Activated CD8-positive, alpha-beta memory T cell treated with anti-CD3 and anti-CD28 coated beads for 48 hours (primary cell): ENCODE measurements at places on chromosomes 1 and 21.

DNA sequence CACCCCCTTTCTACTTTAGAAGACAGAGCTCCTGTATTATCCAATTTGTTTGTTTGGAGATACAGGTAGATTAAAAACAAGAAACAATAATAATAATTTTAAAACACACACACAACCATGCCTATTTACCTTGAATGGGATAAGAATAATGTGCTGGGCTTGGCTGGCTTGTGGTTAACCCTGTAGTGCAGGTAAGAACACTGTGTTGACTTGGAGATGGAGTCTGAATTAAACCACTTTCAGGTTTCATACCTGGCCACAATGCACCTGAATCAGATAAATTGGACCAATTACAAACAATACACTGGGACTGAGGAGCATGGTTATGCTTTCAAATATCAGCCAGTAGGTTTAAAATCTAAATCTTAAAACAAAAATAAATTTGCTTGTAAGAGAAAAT lies 60.8 kb downstream of the EYA3 start:
- DNase-seq: no peak

GRCh38 chr1:31227891-31228568 lies 11.7 kb downstream of the NKAIN1 start:
- no peak for DNase-seq

DNA sequence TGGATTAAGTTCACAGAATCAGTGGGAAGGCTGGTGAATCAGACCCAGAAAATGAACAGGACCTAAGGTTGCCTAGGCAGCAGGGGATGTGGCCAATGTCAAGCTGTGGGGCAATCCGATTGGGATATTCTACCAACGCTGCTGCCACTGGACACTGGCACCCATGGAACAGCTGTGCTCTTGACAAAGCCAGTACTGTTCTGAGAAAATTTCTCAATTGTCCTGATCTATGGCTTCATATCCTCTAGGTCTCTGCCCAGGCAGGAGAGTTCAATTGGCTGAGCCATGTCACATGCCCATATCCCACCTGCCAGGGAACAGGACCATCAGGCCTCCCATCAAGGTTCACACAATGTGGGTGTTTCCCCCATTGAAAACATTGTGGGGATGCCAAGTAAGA lies 6.2 kb downstream of the TACSTD2 start:
- no peak for DNase-seq

DNA sequence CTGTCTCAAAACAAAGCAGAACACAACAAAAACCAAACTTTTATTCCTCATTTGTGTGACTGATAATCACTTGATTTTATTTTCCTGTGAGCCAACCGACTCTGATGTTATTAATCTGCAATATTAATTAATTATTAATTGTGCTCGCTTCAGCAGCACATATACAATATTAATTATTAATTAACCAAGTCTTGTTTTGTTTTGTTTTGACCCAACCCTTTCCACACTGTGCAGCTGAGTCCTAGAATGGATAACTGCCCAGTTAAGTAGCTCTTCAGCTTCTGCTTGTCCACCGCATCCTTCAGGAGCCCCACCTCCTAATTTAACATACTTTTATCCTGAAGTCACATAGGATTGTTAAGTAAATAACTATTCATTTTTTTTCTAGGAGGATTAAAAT lies 47.4 kb upstream of the EXO1 start:
- no peak for DNase-seq

GRCh38 chr1:24897263-24898151 lies 32.6 kb downstream of the RUNX3 start:
- no peak for DNase-seq

- no peak for DNase-seq
These were observed 58.5 kb upstream of the BCL10 start for GRCh38 chr1:85334962-85335361.

GRCh38 chr1:33928251-33928650 lies 64.4 kb downstream of the HMGB4 start:
- no peak for DNase-seq

DNA sequence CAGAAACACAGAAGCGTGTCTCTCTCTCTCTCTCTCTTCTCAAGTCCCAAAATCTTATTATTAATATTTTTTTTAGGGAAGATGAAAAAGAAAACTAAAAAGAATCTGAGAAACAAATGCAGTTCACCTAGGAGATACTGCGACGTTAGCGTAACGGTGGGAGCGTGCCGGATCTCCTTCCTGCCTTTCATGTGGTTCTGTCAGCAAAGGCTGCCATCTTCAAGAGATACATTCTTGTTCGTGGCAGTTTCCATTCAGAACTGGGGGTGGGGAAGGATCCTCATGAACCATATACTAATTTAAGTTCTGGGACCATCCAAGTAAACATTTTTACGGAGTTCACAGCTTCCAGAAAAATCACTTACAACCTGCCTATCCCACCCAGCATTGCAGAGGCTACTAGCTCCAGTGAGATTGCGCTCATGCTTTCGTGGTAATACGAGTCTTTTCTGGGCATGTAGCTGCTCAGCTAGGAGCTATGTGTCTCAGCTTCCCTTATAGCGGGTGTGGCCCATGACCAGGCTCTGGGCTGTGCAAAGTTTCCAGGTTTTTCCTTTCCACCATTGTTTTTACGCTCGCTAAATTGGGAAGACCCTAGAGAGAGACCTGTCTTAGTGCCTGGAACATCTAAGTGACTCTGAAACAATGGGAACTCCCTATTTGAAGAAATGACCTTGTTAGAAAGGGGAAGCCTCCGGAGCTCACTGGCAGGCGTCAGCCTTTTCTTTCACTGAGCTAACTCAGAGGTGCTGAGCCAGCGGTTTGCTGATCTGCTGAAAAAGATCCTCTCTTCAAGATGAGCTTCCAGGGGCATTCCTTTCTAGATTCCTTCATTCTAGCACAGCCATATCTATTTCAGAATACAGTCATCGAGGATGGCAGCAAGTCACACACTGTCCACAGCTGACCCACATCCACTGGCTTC lies 17.3 kb downstream of the SLAMF1 start:
- no peak for DNase-seq

DNA sequence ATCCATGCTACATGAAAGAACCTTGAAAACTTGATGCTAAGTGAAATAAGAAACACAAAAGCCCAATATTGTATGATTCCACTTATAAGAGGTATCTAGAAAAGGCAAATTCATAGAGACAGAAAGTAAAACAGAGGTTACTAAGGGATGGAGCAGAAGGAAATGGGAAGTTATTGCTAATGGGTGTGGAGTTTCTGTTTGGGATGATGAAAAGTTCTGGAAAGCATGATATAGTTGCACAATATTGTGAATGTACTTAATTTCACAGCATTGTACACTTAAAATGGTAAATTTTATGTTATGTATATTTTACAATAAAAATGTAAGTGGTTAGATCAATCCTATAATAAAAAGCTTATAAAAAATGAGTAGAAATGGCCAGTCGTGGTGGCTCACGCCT lies 1.6 kb upstream of the NECAP2 start:
- DNase-seq: no peak

DNA sequence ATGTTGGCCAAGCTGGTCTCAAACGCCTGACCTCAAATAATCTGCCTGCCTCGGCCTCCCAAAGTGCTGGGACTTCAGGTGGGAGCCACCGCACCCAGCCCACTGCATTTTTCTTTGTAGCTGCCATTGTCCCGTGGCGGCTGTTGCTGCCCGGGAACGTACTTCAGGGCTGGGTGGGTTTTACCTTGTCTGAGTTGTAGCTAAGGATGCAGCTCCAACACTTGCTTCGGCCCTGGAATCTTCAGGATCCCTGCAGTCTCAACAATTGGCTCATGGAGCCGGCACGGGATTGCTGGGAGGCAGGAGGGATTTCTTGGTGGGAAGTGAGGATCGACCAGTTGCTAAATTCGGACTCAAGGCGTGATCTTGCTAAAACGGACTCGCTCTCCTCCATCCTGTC lies 10.7 kb downstream of the TNFRSF8 start:
- no peak for DNase-seq

DNA sequence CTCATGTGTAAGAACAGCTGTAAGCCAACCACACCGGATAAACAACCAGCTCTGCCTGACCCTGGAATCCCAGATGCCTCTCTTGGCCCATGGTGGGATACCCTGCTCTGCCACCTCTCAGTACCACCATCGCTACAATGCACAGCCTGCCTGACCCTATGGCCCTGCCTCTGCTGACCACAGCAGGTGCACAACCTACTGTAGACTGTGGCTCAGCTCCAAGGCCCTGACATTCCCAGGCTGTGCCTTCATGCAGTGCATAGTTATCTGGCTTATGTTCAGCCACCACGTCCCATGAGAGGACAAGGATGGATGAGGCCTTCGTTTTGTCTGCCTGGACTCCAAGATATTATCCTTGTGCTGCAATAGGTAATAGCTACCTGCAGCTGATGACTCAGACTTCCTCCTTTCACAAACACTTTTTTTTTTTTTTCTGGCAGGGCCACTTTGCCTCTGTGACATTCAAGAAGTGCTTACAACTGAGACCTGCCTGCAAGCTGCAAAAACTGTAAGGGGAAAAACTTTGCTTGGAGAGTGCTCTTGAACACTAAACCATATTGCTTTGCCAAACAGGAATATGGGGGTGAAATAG lies 177.7 kb downstream of the URB2 start:
- DNase-seq: no peak

DNA sequence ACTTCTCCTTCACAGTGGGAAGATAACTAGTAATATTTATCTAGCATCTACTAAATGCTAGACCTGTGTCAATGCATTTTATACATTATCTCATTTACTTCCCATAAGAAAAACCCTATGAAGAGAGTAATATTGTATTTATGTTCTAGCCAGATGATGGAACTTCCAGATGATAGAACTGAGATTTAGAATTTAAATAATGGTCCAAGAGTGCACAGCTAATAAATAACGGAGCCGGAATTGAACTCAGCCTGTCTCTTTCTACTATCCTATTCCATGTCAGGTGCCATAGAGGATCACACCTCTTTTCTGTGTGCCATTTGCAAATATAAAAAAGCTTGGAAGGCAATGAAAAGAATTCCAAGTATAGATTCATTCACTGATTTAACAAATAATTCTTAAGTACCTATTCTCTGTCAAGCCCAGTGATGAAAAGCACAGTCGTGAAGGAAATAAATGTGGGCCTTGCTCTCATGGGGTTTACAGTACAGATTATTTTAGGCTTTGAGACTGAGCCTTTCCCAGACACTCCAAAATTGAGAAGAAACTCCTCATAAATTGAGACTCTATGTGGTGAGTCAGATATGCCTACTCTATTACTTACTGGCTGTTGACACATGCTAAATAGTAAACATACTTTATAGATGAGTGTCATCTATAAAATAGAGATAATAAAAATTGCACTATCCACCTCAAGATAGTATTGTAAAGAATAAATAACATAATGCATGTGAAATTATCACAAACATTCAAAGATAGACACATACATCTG lies 378.0 kb upstream of the PRMT6 start:
- DNase-seq: no peak

- DNase-seq: no peak
These were observed 7.6 kb downstream of the DR1 start for GRCh38 chr1:93353286-93353685.

- DNase-seq: no peak
These were observed 57.6 kb downstream of the NFIA start for GRCh38 chr1:61139775-61140549.

- no peak for DNase-seq
These were observed 492 bp upstream of the COLGALT2 start for GRCh38 chr1:184037849-184038591.

- no peak for DNase-seq
These were observed 3.9 kb upstream of the DENND2D start for GRCh38 chr1:111204201-111204982.

DNA sequence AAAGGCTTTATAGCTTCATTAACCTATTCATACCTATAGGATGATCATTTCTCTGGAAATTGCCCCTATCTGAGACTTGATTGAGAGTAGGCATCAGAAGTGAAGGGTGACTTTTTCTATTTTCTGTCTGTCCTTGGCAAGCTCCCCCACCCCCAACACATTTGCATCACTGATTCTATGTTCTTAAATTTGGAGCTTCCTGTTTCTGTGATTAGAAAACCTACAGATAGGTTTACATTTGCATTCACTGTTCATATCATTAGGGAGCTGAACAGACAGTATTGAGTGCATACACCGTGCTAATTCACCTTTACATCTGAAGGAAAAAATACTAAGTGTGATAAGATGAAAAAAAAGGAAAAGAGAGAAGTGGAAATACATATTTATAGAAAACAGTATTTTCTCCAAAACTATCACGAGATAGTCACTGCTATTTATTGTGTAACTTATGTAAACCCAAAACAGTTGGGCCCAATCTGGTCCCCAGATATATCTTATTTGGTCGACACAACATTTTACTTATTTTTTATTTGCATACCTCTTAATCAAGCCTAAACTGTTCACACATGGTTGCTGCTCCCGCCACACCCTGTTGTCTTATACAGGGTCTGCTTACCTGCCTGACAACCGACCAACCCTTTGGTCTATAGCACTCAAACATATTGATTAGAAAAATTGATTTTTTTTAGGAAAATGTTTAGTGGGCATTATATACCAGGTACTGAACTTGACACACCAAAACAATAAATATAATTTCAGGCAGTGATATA lies 218.8 kb downstream of the NTNG1 start:
- DNase-seq: no peak

GRCh38 chr1:29559056-29559455 lies 322.7 kb downstream of the PTPRU start:
- DNase-seq: no peak

DNA sequence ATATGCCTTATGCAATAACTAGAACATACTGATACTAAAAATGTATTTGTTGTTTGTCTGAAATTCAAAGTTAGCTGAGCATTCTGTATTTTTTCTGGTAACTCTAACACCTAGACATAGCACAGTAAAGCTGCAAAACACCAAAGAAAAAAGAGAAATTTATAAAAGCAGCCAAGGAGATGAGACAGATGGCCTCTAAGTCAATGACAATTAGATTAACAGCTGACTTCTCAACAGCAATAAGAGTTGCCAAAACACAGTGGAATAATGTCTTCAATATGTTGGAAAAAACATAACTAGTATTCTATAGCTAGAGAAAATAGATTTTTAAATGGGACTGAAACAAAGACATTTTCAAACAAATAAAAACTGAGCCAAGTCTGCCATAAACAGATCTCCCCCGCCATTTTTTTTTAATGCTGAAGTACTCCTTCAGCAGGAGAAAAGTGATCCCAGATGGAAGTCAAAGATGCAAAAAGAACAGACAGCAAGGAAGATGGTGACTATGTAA lies 81.3 kb downstream of the SYF2 start:
- DNase-seq: no peak

DNA sequence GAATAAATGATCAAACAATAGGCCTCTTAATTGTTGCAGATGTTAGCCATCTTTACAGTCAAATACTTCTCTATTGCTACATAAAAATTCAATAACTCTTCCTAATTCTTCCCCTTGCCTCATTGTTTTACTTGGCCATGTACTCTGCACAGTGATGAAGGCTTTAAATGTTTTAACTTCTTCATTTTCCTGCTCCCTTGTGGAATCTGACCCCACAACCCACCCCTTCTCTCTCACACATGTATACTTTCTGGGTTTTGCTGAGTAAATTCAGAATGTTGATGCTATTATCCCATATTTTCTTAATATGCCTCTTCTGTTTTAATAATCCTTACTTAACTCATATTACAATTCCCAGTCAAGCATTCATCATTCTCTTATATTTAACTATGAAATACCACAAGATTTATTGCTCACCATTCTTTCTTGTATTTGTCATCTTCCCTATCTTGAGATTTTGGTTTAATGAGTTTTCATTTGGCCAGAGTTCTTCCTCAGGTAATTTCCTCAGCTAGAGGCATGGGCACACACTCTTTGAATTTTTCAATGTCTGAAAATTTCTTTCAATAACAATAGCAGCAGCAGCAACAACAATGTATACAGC lies 327.8 kb upstream of the USP24 start:
- no peak for DNase-seq
